ENCODE measurements at places on chromosomes 16 and 17.

DNA sequence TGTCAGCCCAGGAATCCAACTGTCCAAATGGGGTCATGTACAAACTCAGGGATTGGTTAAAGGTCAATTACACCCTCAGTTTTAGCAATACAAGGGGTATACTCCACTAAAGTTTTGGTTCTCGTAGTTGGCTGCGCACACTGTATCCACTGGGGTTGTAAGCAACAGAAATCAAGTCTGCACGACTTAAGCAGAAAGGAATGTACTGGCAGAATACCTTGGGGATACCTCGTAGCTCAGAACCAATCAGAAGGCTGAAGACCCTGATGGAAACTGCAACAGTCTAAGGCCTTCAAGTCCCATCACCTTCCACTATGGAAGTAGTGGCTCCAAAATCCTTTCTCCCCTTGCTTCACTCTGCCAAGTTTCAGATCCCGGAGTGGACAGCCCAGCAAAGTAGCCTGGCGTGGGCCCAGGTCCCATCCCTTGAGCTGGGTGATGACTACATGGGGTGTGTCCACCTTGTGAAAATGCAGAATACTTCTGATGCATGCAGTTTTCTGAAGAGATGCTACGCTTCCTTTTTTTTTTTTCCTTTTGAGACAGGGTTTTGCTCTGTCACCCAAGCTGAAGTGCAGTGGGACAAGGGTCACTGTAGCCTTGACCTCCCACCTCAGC is 21.1 kb upstream of the RPH3AL start:
- no peak for DNase-seq

DNA sequence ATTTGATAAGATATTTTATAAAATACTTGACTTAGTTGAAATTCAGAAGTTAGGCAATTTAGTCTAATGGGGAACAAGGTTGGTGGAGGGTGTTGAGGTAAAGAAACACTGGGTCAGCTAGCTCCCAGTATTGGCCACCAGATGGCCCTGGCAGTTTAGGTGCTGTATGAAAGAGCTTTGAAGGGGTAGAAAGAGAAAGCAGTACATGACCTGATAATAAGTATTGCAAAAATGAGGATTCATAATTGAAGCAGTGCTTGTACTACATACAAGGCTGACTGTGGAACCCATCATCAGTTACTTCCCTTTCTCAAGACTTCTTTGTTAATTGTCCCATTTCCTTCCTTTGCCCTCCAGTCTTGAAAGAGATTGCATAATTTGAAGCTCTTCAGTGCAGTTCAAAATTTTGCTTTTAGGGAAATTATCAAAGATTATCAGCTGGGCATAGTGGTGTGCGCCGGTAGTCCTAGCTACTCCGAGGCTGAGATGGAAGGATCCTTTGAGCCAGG is 29.4 kb downstream of the TANC2 start:
- DNase-seq: peak; percentile 79

DNA sequence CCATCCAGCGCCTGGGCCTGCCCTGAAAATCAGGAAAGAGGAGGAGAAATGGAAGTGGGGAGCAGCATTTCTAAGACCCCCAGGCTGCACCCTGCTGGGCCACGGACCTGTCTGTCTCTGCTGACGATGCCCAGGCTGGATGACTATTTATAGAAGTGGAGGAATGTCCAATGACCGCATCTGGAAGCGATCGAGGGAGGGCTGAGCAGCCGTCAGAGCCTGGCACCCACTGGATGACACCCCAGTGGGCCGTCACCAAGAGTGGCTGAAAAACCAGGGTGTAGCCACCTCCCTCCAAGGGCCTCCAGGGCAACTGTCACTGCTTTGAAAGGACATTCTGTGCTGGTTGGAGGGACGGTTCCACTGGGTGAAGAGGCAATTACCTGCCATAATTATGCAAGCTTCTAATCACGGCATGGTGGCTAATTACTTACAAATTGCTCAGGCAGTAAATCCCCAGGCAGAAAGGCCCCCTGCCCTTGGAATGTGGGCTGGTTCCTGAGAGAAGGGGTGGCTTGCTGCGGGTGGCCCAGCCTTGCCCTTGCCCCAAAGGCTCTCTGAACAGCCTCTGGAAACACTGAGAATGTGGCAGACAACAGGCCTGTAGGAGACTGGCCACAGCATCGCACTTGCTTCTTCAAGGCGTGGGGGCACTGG is 332.1 kb downstream of the C16orf95 start:
- no peak for DNase-seq

DNA sequence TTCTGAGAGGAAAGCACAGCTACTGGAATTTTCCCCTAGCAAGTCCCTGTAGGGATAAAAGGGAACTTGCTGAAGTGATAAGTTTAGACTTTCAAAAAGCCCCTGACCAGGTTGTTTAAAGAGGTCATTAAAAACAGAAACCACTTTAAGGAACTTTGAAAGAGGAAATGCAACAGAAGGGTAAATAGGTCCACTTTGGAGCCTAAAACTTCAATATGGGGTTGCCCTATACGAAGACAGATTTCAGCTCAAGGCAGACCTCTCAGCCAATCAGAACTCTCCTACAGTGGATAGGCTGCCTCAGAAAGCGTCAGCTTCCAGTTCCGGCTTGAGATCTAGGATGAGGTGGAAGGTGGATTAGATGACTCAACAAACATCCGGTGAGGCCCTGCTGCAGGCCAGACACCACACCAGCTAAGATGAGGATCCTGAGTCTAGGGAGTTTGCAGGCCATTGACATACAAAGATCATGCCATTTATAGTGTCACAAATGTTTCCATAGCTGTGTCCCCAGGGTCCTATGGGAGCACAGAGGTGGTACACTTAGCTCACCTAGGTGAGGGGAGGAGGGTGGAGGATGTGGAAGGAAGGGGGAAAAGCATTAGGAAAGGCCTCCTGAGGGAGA is 7.9 kb upstream of the MFSD6L start:
- DNase-seq: peak; percentile 95

DNA sequence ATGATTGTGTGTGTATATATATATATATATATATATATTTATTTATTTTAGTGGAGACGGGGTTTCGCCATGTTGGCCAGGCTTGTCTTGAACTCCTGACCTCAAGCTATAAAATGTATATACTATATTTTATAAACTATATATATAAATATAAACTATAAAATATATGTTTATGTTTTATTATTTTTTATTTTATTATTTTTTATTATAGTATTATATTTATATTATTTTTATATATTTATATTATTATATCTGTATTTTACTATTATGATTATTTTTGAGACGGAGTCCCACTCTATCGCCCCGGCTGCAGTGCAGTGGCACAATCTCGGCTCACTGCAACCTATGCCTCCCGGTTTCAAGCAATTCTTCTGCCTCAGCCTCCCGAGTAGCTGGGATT is 10.5 kb upstream of the PHOSPHO1 start:
- no peak for DNase-seq

- no peak for DNase-seq
Observed at GRCh38 chr16:8931859-8932258, 31.8 kb downstream of the USP7 start.

GRCh38 chr17:75168998-75169397 is 13.8 kb downstream of the SUMO2 start:
- no peak for DNase-seq

DNA sequence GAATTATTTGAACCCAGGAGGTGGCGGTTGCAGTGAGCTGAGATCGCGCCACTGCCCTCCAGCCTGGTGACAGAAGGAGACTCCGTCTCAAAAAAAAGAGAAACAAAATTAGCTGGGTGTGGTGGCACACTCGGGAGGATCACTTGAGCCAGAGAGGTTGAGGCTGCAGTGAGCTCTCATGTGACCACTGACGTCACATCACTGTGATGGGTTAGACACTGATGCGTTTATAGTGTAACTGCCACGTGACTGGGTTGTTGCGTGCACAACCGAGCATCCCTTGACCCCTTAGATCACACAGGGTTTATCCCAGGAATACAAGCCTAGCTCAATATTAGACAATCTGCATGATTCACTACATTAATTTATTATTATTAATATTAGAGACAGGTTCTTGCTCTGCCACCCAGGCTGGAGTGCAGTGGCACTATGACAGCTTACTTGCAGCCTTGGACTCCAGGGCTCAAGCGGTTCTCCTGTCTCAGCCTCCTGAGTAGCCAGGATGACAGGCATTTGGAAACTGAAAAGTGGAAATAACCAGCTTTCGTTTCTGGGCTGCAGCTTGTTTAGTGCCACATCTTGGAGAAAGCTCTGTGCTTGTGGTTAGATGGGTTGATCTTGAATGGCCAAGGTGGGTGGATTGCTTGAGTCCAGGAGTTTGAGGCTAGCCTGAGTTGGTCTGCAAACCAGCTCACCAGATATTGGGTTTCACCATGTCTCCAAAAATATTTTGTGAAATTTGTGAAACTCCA is 26.4 kb upstream of the ABR start:
- DNase-seq: peak; percentile 87

DNA sequence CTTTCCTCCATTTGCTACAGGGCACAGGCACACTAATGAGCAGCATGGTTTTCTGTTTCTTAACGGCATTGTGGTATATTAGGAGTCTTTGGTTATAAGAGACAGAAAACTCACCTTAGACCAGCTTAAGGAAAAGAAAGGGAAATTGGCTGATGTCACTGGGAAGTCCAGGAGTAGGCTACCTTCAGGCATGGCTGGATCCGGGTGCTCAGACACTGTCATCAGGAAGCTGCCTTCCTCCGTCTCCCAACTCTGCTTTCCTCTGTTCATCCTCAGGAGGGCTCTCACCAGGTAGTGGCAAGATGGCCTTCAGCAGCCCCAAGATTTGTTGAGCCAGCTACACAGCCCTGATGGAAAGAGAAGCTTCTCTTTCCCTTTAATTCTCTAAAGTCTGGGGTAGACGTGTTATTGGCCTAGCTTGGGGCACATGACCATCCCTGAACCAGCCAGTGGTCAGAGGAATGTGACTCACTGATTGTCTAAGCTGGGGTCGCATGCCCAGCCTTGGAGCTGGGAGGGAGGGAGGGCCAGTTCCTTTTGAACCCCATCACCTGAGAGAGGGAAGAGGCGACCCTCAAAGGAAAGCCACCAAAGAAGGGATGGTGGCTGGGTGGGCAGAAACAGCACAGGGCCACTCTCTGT is 117.4 kb downstream of the CLEC16A start:
- DNase-seq: no peak

- no peak for DNase-seq
Observed at GRCh38 chr16:28105954-28106353, 42.4 kb upstream of the GSG1L start.

- DNase-seq: peak; percentile 43
Observed at GRCh38 chr16:11677959-11678881, 10.0 kb downstream of the SNN start.
